AG08395 (cell line): ENCODE measurements at places on chromosomes 3 and 15.

DNA sequence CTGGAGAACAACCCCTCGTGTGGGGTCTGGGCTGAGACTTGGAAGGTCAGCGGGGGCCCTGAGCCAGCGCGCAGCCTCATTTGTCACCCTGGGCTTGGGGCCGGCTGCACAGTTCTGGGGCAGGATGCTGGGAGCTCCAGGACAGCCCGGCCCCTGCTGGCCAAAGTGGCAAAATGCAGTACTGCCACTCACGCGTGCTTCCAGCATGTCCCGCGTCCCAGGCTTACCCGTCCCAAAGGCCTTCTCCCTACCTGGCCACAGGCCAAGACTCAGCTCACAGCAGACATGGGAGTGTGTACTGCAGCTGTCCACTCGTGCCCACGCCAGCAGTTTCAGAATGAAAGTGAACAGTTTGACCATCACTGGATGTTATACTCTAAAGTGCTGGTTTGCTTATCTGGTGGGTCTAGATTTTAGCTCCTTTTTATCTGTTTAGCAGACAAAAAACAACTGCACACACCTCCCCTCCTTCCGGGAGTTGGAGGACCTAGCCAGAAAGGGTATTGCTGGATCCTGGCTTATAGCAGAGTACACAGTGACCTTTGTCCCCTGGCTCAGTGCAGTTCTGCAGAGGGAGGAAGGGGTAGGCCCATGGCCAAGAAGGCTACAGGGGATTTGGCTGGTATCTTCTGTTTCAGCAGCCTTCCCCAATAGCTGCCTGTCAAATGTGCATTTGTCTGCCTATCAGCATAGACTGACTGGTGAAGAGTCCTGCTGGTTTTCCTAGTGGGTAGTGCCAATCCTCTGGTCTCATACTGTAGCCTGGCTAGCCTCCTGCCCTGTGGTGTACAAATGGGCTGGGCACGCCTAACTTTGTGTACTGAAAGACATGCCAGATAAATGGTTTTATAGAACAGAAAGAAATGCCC is 23.2 kb upstream of the IP6K2 start:
- peak; percentile 93 for DNase-seq

- no peak for DNase-seq
Observed at GRCh38 chr3:169999433-169999832, 32.8 kb downstream of the SEC62 start.

DNA sequence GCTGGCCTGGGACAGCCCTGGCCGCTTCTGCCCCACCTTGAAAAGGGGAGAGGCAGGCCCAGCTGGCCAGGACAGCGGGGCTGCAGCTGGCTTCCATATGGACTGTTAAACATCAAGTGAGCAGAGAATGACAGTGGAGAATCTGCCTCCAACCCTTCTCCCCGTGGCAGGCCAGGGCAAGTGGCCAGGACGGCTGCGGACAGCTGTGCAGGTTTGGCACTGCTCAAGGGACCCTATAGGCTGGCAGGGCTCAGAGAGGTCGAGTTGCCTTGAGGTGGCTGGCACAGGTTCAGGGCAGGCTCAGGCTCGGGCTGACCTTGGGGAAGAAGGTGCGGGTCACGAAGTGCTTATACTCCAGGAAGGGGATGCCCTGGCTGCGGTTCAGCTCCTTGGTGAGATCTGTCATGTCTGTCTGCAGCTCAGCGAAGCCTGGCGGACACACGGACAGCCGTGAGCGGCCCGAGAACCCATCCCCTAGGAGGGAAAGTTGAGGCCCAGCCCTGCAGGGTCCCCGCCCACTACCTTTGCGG is 24.3 kb downstream of the H1-8 start:
- DNase-seq: no peak

GRCh38 chr3:13071695-13072094 is 1.5 kb downstream of the IQSEC1 start:
- DNase-seq: no peak

DNA sequence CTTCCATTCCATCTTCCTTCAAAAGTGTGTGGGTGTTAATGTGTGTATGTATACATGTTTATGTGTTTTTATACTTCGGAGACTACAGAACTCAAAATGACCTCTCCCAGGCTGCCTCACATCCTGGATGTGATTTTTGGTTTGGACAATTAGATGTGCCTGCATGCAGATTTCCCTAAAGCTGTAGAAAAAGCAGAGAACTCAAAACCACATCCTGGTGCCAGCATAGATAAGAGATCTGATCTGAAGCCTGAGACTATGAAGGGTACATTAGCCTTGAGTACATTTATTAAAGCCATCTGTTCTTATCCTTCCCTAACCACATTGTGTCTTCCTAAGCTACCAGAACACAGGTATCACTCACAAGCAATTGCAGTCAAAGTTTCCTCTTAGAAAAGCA is 319.4 kb upstream of the RASGRP1 start:
- DNase-seq: no peak

DNA sequence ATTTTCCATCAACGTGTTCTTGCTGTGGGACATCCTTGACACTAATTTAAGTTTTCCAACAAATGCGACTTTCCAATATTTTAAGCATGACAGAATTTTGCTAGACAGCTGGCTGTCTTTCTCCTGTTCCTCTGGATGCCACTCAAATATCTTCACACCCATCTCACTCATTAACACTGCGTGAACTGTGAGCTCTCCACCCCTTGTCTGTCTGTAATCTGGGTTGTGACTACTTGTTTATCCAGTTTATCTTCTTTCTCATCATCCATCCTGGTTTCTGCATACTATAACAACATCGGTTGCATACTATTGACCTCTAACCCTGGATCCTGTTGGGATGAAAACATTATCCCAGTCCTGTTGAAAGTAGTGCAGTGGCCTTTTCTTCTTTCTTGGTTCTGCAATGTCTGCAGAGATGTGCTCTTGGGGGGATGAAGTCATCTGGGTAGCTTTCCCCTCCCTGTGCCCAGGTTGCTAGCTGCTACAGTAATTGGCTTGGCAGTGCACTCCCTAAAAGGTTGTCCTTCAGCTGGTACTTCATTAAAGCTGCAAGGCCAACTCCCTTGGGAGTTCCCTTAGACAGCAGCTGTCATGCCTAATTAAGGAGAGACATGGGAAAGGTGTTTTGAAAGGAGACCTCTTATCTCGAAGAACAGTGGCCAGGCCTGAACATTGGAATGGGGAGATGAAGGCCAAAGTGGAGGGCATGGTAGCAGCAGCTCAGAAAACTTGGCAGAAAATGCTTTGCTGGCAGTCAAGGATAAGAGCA is 24.7 kb downstream of the KAT2B start:
- no peak for DNase-seq

DNA sequence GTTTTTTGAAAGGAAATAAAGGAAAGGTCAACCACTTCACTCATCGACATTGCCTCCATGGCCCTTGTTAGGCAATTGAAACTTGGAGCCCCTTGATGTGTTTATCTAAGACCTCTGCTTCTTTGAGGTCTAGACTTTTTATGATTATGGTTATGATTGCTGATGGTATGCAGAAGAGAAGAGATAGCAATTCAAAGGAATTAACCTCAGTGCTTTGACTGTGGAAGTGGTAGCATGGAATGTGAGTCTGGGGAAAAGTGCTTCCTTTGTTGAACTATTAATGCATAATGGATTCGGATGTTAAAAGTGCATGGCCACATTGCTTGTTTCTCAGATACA is 46.1 kb downstream of the FNDC3B start:
- no peak for DNase-seq

DNA sequence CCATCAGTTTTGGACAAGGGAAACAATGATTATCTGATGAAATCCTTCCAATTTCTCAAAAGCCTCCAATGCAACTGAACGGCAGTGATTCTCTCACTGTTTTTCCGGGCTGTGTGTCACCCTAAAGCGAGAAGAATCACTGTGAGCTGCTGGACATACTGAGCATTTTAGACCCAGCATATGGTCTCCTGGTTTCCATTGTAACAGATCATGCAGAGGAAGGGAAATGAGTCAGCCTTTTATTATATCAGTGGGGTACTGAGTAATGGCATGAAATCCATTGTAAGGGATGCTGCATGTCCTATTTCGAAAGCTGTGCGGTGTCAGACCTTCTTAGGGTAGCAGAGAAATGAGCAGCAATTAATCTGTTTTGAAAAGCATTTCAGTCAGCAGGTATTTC is 287.1 kb downstream of the IL5RA start:
- DNase-seq: no peak

DNA sequence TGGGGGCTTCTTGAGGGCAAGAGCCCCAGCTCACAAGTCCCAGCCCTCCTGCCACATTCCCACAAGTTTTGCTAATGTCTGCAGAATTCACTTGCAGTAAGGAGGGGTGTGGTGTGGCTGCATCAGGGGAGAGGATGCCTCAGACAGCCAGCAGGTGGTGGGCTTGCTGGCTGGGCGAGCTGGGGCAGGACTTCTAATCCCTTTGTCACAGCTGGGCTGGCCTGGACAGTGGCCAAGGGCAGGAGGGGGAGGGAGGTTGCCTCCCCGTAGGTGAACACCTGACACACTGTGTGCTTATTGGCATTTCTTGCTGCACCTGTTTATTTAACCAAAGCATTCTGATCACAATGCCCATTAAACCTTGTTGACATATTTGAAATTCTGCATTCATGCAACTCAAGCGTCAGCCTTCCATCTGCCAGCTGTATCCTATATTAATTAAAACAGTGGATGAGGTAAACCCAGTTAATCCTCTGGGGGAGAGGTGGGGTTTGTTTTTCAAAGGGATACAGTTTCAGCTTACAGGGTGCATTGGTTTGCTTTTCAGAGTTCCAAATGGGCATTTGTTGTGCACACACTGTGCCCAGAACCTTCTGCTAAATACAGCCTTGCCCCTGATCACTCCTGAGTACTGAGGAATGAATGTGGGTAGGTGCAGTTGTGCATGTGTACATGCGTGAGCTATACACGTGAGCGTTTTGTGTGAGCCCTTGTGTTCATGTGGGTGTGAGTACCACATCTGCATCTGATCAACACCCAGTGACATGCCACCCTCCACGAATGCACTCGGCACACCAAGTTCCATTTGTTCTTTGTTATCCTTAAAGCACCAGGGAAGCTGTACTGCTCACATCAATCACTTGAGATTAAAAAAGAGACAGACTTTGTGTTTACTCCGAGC is 268.7 kb downstream of the XXYLT1 start:
- DNase-seq: peak; percentile 45

GRCh38 chr3:54240-54639 is 142.3 kb upstream of the CHL1 start:
- DNase-seq: no peak

GRCh38 chr3:113086560-113087461 is 96.0 kb downstream of the GTPBP8 start:
- DNase-seq: no peak

DNA sequence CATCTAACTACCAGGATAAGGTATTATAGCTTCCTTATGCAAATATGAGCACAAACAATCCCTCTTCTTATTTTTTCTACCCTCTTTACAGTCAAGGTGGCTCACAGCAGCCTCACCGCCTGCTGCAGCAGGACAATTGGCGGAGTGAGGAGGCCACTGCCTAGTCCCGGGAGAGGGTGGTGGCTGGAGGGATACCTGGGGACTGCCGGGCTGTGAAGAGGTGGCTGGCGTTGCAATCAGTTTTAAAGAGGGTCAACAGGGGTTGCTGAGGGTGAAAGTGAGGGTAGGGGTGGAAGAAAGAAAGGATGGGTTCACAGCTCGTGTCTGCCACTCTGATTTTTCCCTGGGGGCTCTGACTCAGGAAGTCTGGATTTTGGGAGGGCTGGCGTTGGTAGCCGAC is 105.1 kb upstream of the SLC6A6 start:
- DNase-seq: no peak

GRCh38 chr3:8757551-8758518 is 11.6 kb downstream of the OXTR start:
- peak; percentile 94 for DNase-seq

DNA sequence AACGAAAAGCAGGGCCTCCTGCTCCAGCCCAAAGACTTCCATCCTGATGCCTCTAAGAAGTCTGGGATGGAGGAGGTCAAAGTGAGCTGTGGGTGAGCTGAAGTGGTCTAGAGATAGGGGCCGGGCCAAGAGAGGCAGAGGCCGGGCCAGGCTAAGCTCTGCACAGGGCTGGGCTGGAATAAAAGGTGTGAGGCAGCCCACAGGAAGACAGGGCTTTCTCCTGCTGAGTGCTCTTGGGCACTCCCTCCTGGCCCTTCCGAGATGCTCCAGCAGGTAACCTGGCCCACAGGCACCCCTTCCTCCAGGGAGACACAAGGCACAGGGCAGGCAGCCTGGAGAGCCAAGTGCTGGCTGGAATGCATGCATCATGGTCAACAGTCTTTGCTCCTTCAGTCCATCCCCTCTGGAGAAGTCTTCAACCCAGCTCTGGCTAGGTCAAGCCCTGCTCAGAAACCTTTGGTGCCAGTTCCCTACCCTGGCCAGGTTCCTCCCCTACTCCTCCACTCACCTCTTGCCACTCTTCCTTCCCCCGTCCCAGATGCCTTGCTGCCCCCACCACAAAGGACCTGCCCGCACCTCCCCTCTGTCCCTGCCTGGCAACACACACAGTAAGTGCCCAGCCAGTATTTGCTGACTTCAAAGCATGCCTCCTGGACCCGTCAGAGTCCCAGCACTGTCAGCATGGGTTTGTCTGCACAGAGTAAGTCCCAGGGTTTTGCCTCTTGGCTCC is 93.6 kb downstream of the SEC22A start:
- DNase-seq: no peak

DNA sequence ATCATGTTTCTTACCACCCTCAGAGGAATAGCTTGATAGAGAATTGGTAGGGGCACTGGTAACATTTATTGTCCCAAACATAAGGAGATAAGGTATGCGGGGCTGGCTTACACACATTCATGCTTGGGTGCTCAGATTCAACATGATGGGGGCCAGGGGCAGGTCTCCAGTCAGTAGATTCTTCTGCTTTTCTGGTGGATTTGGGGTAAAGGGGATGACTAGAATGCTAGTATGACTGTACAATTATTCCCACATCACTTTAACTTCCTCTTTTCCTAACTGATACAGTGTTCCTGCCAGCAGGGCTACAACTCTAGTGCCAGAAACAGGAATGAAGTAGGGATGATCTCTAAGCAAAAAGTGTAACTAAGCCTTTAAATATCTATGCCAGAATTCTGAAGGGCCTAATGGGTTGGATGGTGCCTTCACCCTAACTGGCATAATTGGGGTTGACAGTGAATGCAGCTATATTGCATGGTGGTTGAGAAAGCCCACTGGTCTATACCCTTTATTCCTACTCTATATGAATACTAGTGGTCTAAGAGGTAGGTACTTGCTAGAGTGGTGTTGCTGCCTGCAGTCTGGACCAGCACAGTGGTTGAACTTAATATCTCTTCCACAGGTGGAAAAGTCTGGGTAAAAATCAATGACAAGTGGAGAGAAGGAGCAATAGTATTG is 117.4 kb downstream of the IL12A start:
- no peak for DNase-seq

GRCh38 chr3:61765157-61765876 is 203.9 kb downstream of the PTPRG start:
- no peak for DNase-seq
